ENCODE measurements at places on chromosomes 12 and 14.
A peak's percentile ranks its signal among the peaks of the same experiment; 100 is the strongest.

GRCh38 chr12:81176796-81177195 is 98.9 kb downstream of the ACSS3 start:
- DNase-seq: no peak

DNA sequence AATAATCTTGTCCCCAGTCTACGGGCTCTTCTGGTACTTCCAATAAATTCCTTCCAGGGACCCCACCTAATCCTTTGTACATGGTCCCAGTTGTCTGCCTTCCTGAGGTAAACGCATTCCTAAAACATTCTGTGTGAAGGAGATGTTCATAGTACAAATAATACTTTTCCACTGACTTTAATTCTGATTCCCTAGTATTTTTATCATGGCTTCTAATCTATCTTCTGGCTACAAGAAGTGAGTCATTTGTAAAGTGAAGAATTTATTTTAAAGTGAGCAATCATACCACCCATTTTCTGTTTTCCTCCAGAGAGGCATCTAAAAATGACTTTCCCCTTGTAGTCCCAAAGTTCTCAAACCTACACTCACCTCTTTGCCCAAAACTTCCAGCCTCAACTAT is 65.9 kb upstream of the NUDT4 start:
- no peak for DNase-seq

- DNase-seq: no peak
Measured at GRCh38 chr12:93978553-93978952, 169.8 kb upstream of the PLXNC1 start.

- no peak for DNase-seq
Measured at GRCh38 chr14:75267141-75267721, 11.4 kb upstream of the FOS start.

DNA sequence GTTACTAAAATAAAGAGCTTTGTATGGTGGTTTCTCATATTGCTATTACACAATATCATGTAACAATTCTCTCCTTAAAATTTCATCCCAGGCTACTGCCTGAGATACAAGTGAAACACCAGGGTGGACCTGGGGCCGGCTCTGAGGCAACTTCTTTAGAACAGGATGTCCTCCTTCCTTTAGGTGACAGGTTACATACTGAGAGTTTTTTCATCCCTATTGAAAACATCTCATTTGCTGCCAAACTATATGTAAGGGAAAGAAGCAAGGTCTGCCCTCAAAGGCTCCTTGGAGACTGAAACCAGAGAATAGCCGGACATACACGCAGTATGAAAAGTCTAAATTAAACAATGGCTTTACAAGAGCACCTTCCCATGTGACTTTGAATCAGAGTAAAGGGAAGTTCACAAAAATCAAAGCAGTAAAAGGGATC is 139.9 kb downstream of the DUSP6 start:
- DNase-seq: no peak

DNA sequence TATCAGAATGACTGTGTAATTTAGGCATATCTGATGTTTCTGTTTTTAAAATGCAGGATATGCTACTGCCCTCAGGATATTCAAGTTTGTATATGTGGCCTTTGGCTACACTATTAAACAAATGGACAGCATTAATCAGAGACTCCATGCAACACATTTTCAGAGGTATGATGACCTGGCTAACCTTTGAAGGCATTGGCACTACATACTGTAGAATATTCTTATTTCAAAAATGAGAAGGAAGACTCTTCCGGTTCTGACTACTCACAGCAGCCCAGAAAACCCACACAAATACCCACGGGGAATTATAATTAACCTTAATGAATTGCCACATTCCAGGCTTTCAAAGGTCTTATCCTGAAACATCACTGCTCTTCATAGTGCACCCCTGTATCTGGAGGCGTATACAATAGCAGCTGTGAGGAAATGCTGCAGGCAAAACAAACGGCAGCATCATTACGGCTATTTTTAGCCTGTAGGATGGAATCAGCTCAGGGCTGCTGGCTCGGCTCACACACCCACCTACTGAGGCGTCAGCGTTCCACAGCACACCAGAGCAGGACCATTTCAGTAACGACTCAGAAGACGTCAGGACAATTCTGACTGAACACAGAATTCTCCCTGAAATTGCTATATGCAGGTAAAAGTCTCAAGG is 648.5 kb downstream of the RPS29 start:
- peak; percentile 49 for DNase-seq

GRCh38 chr12:50246873-50247612 is 36.3 kb downstream of the LIMA1 start:
- no peak for DNase-seq

DNA sequence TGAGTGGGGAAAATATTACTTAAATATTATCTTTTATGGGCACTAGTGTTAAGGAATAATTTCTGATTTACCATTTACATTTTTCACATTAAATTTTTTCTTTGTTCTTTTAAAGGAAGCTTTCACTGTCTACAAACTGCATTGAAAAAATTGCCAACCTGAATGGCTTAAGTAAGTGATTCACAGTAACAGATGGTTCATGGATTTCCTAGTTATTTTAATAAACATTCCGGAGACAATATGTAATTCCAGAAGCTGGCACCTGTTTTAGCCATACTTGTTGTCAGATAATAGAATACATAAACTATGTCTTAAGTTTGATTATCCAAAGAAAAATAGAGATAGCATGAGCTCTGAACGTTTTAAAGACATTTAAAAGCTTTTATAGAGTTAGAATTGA is 17.1 kb downstream of the DNAL1 start:
- no peak for DNase-seq

DNA sequence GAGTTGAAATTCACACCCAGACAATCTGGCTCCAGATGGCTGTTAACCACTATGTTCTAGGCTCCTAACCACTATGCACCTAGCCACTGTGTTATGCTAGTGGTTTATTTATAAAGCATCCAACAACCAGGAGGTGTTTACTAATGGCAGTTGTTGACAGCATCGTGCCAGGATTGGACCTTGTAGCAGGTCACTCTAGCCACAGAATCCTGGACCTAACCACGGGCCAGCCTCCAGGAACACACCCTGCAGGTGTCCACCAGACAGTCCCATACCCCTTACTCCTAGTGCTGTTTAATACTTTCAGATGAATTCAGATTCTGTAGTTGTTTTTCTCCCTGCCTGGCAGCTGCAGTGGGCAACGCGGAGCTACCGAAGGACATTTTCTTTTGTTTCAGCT is 109.4 kb upstream of the MYL2 start:
- DNase-seq: no peak

DNA sequence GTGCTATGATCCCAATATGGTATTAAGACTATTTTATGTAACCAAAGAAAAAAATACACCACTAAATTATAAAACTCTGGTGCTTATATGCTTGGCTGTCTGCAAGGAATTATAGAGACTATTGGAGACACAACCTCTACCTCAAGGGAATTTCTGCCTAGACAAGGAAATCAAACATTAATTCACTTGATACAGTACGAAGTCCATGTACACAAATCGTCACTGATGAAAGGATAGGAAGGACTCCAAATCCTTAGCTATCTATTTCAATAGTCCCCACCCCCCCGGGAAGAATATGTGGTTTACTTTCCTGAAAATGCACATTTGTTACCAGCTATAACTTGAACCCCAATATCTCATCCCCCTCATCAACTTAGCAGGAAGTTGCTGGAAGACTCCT is 21.9 kb downstream of the RTN1 start:
- DNase-seq: no peak

DNA sequence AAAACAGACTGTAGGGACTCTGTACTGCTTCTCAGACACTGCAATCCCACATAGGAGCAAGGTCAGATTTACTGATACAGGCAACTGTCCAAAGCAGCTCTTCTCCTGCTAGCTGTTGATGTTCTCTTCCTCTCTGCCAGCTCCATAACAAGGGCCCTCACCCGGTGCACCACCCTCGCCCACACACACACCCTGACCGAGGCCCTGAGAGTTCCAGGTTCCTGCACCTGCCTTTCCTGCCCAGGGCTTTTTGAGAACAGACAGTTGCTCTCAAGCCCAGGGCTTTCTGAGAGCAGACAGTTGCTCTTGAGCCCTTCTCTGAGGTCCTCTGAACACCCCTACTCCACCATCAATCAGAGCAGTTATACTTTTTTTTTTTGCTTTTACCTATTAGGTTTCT is 233.8 kb upstream of the GARIN6 start:
- DNase-seq: no peak

DNA sequence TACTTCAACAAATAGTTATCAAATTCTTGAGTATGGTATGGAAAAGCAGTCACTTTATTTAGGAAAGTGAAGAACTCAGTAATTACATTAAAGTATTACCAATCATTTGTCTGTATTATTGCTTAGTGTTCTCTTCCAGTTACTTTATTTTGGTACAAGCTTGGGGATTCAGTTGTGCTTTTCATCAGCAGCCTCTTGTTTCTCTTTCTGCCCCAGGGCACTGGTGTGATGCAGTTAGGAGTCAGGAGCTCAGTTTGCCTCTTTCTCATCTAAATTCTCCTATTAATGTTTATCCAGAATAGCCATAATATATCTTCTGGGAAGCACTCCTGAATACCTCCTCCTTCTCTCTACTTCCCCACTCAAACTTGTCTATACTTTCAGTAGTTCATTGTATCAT is 25.7 kb downstream of the PMCH start:
- DNase-seq: no peak

DNA sequence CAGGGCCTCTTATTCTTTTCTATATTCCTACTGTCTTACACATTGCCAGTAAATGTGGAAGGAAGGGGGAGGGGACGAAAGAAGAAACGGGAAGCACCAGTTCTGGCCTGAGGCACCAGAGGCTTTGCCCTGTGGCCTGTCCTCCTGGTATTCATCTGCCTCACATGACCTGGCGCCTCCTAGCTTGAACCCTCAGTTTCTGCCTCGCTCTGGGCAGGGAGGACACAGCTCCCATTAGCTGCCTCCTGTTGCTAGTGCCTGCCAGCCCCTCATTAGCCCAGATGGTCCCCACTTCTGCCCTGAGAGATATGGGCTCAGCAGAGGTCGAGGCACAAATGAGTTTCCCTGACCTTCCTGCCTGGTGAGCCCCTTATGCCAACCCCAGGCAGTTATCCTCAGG is 3.0 kb upstream of the PLEKHG6 start:
- no peak for DNase-seq

DNA sequence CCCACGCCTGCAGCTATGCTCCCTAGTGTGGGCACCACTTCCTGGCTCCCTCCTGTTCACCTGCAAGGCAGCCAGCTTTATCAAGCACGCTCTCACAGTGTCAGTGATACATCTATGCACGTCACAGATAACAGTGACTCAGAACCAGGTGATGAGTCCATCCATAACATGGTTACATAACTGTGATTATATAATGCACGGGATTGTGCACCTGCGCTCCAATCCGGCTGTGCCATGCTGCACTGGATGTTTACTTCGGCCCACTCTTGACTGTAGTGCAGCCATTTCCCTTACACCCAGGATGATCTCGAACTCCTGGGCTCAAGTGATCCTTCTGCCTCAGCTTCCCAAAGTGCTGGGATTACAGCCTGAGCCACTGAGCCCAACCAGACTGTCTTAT is 38.4 kb upstream of the CEP83 start:
- no peak for DNase-seq

DNA sequence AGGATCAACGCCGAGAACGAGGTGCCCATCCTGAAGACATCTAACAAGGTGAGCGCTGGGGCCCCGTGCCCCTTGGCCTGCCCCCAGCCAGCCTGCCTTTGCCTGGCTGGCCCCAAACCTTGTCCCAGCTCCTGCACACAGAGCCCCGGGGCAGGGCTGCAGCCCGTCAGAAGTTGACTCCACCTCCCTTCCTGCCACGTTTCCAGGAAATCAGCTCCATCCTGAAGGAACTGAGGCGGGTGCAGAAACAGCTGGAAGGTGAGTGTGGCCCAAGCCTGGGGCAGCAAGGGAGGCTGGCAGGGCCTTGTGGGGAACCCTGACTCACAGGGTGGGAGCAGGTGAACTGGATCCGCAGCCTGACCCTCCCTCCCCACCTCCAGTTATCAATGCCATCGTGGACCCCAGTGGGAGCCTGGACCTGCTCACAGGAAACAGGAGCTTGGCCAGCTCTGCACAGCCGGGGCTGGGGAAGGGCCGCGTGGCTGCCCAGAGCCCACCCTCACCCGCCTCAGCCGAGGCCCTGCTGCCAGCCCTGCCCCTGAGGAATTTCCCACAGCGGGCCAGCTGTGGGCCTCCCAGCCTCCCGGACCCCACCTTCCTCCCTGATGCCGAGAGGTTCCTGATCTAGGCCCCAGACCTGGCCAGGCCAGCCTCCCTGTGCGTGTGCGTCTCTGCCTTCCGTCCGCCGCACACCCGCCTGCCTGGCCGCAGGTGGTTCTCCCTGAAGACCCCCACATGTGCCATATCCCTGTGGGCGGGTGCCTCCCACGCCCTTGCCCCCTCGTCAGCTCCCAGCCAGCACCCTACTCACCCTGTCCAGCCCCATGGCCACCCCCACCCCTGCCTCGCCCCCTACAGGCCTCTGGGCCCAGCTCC is 29.5 kb downstream of the CEP170B start:
- DNase-seq: no peak

- DNase-seq: no peak
Measured at GRCh38 chr12:99611117-99611516, 36.4 kb upstream of the GARIN6 start.

- peak; percentile 47 for DNase-seq
Measured at GRCh38 chr14:67514650-67515385, 18.3 kb upstream of the PLEKHH1 start.

DNA sequence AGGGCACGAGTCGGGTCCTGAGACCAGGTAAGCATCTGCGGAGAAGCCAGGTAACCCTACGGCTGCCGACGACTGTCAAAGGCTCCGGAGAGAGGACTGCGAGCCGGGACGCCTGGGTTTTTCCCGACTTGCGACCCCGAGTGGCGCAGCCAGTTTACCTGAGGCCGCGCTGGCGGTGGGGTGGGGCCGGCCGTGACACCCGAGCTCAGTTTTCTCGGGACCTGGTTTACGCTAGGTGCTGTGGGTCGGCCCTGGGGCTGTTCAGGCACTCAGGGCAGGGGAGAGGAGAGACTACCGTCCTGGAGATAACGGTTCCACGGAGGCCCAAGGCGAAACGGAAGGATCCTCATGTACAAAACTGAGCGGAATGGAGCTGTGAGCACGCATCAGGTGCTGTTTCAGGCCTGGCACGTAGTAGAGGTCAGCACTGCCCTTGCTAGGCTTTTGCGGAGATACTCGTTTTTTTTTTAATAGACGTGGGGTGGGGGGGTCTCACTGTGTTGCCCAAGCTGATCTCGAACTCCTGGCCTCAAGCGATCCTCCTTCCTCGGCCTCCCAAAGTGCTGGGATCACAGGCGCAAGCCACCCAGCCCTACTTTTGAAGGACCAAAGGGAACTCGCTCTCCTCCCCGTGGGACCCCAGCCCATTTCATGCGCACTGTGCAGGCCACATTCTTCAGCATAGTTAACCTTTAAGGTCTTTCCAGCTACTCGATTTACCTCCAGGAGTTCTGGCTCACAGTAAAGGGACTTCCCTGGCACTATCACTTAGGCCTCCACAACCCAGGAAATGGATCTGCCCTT is 471 bp downstream of the MTRFR start:
- DNase-seq: no peak

DNA sequence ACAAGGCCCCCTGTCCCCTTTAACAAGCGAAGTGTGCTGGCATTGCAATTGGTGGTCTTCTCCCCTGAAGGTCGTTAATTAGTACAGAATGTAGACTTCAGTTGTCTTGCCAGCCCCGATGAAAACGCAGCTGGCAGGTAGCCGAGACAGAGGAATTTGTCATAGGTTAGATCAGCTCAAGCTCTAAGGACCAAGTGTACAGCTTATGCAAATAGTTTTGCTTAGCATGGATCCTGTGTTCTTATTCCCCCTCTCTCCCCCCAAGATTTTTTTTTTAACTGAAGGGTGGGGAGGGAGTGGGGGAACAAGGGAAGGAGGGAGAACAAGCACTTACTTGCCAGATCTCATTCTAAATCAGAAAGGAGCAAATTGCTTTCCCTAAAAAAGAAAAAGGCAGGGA is 58.6 kb upstream of the PARP11 start:
- DNase-seq: no peak

- DNase-seq: no peak
Measured at GRCh38 chr14:30303350-30303749, 255.6 kb upstream of the G2E3 start.

Measured in posterior cingulate gyrus (tissue), 11 donors.